ENCODE measurements at places on chromosomes 6 and 20.
A peak's percentile ranks its signal among the peaks of the same experiment; 100 is the strongest.

DNA sequence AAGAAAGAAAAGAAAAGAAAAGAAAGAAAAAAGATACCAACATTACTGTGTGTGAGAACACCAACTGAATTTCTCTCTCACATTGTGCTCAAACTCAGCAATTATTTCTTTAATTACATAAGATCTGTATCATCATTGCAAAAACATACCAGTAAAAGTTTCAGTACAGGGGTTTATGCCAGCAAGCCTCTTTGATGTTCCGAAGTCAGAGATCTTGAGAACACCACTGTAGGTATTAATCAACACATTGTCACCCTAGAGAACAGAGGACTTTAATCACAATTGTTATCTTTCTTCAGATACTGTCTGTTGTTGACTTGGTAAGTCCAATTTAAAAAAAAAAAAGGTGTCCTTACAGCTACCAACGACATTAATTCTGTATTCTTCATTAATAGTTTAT lies 60.9 kb upstream of the MAP7 start:
- no peak for DNase-seq

GRCh38 chr6:170243386-170243785 lies 47.5 kb downstream of the DLL1 start:
- no peak for DNase-seq

- no peak for DNase-seq
Measured at GRCh38 chr6:118752803-118753202, 101.4 kb upstream of the CEP85L start.

- no peak for DNase-seq
Measured at GRCh38 chr6:127968394-127968793, 67.5 kb upstream of the THEMIS start.

DNA sequence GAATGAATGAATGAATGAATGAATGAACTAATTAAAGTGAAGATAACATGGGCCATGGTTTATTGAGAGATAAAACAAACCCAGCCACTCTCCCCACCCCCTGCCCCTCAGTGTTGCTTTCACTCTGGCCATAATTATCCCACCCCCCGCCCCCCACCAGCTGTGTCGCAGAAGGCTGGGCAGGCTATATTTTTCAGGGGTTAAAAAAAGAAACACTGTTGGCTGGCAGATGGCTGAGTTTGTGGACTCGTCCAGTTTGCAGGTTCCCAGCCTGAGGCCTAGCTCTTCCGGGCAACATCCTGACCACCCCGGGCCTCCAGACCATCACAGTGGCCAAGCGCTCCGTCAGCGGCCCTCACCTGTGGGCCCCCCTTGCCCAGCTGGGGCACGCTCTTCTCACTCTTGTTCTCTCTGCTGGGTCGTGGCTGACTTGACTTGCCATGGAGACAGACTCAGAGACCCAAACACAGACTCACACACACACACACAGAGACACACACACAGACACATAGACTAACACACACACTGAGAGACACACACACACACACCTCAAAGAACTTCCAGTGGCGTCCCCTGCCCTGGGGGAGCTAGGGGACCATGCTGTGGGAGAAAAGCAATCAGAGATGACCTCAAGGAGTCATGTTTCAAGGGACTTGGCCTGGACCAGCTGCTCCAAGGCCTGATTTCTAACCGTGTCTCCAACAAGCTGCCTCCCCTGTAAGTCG lies 2.2 kb upstream of the GRM4 start:
- no peak for DNase-seq

GRCh38 chr6:135128268-135128914 lies 52.7 kb upstream of the MYB start:
- peak; percentile 91 for DNase-seq

- no peak for DNase-seq
Measured at GRCh38 chr20:49405062-49405683, 77.3 kb downstream of the KCNB1 start.

DNA sequence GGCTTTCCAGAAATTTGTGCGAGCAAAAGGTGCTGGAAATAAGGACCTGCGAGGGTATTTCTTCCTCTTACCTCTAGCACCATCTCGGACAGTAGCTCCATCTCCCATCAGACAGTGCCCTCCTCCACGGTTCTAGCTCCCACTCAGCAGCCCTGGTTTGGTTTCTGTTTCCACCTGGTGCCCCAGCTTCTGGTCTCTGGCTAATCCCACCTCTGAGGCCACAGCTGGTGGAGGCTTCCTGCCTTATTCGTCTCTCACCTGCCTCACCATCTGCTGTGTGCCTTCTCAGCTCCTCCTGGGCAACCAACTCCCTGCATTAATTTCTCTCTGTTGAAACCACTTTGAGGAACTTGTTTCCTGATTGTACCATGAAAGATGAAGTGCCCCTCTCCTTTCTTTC lies 162.4 kb upstream of the CDYL start:
- no peak for DNase-seq

Measured in common myeloid progenitor, CD34-positive (primary cell).